CD4-positive, alpha-beta T cell treated with Interleukin-6 for 4 hours (primary cell): ENCODE measurements at places on chromosomes 6 and 20.
A peak's percentile ranks its signal among the peaks of the same experiment; 100 is the strongest.

GRCh38 chr20:23360531-23360930, 1.5 kb upstream of the GZF1 start:
- no peak for DNase-seq

GRCh38 chr6:51892339-51892738, 195.1 kb downstream of the PKHD1 start:
- DNase-seq = no peak

GRCh38 chr6:7974938-7975763, 64.6 kb upstream of the TXNDC5 start:
- DNase-seq = no peak

GRCh38 chr6:31042806-31043205, 32.5 kb downstream of the MUC22 start:
- peak; percentile 58 for DNase-seq

GRCh38 chr6:16654701-16655100, 106.6 kb downstream of the ATXN1 start:
- peak; percentile 14 for DNase-seq

GRCh38 chr20:32510120-32510600, 75.0 kb downstream of the NOL4L start:
- peak; percentile 27 for DNase-seq

DNA sequence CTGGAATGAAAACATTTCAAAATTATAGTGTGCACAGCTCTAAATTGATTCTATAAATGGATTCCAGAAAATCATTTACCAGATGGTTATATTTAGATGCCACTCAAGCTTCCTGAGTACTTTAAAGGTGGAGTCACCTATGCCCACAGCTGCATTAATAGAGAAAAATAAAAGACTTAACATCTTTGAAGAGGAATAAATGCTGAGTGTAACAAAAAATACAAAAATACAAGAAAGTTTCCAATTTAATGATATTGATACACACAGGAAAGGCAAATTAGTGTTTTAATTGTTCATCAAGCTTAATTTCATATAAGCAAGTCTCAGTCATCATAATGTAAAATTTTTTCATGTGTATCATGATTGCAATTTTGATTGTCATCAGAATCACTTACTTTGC, 89.5 kb upstream of the MANEA start:
- DNase-seq = no peak

DNA sequence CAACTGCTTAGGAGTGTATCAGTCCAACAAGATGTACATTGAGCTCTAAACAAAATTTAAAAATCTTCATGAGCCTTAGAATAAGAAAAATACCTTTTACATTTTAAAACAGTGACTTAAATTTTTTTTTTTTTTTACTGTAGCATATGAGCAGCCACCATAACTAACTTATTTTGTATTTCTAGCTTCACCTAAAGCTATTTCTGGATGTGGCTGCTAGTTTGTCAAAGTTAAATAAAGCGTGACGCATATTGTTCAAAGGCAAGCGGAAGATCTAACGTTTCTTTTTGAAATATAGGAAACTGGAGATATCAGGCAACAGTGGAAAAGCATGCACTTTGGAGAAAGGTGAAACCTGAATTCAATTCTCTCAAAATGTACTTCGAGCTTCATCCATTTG, 3.3 kb upstream of the IL22RA2 start:
- DNase-seq = no peak

GRCh38 chr6:41779336-41779735, 364 bp downstream of the FRS3 start:
- DNase-seq = no peak

DNA sequence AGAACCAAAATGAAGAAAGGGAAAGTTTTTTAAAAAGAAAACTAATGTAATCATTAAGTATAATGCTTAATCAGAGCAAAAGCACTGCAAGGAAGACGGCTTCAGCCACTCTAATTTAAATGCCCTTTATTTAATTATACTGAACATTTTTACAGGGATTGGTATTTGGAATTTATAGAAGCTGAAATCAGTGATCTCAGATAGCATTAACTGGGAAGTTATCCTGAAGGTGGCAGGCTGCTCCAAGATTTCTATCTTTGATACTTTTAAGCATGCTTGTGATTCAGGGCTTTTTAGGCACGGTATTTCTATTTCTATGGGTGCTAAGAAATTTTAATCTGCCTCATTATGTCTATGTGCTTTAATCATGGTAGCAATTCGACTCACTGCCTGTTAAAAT, 1.3 kb upstream of the NDUFAF4 start:
- DNase-seq = no peak
